Stimulated activated CD4-positive, alpha-beta T cell treated with anti-CD3 and anti-CD28 coated beads, Interleukin-12 subunit alpha, Interleukin-12 subunit beta, amount 100 ng/mL, for 48 hours (primary cell): ENCODE measurements at places on chromosomes 16 and 17.
A peak's percentile ranks its signal among the peaks of the same experiment; 100 is the strongest.

GRCh38 chr16:47834485-47835024 lies 321.2 kb downstream of the ABCC12 start:
- DNase-seq = no peak

GRCh38 chr17:73984941-73985340 lies 218.5 kb upstream of the RPL38 start:
- no peak for DNase-seq

GRCh38 chr17:71349908-71350600 lies 770.8 kb upstream of the SOX9 start:
- no peak for DNase-seq

- no peak for DNase-seq
Measured at GRCh38 chr17:7041607-7042500, 2.0 kb downstream of the SLC16A11 start.

DNA sequence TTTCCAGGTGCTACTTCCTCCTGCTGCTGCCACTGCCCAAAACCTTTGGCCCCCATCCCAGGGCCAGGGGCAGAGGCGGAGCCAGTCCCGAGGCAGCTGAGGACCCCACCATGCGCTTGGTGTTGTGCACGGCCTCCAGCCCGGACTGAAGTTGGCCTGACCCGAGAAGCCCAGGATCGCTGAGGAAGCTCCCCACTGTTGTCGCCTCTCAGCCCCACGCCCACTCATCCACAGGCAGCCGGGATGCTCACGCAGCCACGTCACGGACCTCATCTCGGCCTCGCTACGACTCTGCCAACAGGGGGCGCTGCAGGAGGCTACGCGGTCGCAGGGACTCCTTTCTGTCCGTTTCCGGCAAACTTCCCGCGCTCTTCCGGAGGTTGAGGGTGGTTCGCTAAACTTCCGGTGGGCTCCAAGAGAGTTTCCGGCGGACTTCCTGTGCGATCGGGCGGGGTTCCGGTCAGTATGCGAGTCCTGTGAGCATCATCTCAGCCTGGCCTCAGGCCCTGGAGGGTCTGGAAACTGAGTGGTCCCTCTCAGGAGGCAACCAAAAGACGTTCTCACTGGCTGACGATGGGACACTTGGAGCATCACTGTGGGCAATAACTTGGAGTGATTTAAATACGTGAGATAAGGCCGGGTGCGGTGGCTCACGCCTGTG lies 12.4 kb downstream of the ZG16B start:
- DNase-seq = peak; percentile 85

DNA sequence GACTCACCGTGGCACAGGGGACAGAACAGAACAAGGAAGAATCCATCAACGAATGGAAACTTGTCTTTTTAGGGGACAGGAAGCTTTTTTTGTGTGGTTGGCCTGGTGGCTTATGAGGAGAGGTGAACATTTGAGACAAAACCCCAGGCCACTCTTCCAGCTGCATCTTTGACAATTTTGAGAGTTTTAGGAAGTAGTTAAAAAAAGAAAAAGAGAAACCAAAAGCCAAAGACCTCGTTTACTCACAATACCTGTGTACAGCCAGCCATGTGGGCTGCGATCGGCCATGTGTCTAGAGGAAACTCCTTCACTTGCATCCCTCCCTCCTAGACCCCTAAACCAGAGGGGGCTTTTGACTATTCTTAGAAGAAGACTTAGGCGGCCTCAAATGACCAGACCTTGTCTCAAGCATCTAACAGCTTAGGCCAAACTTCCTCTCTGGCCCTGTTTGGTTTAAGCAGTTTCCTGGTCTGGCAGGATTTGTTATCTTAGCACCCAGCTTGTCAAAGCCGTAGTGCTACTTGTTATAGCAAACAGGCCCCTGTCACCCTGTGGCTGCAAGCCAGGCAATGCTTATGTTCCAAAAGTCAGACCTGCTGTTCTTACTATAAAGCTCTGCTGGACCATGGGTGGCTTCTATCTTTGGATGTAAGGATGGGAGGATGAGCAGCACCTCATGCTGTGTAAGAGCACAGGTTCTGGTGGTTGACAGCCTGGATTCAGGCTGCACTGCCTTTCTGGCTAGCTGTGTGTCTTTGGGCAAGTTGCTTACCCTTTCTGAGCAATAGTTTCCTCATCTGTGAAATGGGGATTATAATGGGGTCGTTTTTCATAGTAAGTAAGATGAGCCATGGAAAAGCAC lies 17.7 kb downstream of the KSR1 start:
- DNase-seq = peak; percentile 75

GRCh38 chr17:63439687-63440086 lies 6.4 kb downstream of the CYB561 start:
- DNase-seq = no peak

- no peak for DNase-seq
Measured at GRCh38 chr17:82961366-82962162, 117.8 kb upstream of the METRNL start.

- no peak for DNase-seq
Measured at GRCh38 chr17:19728084-19728495, 11.7 kb upstream of the SLC47A2 start.

DNA sequence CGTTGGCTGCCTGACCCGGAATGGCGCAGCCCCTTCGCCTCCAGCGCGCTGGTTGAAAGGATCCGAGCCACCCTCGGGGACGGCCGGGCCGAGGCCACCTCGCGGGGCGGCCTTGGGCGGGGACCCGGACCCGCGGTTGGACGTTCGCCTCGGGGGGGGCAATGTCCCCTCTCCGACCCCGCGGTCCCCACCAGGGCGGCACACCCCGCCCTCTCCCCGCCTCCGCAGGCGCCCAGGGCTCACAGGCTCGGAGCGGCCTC lies 1.0 kb upstream of the SOX8 start:
- DNase-seq = no peak

DNA sequence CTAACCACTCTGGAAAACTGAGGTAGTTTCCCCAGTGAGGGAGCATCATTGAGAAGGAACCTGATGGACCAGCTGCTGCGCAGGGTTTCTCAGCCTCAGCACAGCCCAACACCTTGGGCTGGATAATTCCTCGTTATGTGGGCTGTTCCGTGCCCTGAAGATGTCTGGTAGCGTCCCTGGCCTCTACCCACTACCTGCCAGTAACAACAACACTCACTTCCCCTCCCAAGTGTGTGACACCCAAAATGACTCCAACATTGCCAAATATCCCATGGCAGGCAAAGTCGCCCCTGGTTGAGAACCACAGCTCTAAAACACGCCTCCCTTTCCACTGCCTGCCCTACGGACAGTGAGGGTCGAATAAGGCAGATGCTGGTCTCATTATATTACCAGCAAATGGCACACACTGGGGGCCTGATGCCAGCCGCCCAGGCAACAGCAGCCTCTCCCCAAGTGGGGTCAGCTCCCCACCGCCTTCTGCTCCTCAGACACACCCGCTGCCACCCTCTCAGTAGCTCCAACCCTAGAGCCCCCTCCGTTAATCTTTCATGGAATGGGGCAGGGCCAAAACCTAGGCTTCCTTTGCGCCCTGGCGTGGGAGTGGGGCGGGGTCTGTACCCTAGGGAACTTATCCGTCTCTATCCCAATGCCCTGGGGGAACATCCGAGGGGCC lies 1.0 kb downstream of the RHBDF2 start:
- no peak for DNase-seq

GRCh38 chr16:70433458-70434103 lies 5.3 kb downstream of the ST3GAL2 start:
- DNase-seq = no peak

GRCh38 chr17:7794075-7794663 lies 39.8 kb upstream of the KDM6B start:
- DNase-seq = no peak

- DNase-seq = no peak
Measured at GRCh38 chr16:22781480-22781879, 32.5 kb upstream of the HS3ST2 start.

- no peak for DNase-seq
Measured at GRCh38 chr17:76682296-76682695, 28.5 kb downstream of the MXRA7 start.

DNA sequence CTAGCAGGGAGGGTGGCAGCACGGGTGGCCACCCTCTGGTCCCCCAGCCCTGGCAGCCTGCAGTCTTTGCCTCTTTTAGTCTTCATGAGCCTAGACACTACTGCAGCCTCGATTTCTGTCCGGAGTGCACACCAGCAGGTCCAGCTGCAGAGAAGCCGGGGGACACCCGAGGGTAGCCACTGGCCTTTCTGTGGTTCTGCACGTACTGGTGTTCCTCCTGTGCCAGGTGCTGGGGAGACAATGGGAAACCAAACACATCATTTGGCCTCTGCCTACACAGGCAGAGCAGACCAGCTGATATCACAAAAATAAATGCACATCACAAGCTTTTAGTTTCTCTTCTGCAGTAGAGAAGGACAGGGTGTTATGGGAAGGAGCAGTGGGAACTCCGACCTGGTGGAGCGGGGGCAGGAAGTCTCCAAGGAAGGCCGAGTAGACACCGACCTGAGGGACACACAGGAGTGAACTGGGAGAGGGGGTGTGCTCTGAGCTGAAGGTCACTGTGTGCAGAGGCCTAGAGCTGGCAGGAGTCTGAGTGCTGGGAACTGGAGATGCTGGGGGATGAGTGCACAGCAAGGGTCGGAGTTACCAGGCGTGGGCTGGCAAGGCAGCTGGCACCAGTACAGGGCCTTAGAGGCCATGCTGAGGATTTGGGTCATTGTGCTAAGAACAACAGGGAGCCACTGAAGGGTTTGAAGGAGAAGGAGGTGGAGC lies 23.1 kb downstream of the GPT2 start:
- no peak for DNase-seq

DNA sequence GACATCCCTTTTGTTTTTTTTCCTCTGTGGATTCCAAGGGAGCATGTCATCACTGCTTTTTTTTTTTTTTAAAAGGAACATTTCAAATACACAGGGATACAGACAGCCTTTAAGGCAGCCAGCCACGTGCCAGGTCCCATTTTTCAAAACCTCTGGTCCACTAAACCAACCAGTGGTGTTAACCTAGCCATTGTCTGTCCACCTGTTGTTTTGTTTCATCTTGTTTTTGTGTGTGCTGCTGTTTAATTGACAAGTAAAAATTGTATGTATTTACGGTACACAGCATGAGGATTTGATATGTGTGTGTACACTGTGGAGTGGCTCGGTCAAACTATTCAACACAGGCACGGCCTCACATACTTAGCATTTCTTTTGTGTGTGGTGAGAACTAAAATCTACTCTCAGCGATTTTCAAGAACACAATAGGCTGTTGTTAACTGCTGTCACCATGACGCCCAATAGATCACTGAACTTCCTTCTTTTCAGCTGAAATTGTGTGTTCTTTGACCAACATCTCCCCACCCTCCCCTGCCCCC lies 19.2 kb downstream of the TMEM114 start:
- no peak for DNase-seq

DNA sequence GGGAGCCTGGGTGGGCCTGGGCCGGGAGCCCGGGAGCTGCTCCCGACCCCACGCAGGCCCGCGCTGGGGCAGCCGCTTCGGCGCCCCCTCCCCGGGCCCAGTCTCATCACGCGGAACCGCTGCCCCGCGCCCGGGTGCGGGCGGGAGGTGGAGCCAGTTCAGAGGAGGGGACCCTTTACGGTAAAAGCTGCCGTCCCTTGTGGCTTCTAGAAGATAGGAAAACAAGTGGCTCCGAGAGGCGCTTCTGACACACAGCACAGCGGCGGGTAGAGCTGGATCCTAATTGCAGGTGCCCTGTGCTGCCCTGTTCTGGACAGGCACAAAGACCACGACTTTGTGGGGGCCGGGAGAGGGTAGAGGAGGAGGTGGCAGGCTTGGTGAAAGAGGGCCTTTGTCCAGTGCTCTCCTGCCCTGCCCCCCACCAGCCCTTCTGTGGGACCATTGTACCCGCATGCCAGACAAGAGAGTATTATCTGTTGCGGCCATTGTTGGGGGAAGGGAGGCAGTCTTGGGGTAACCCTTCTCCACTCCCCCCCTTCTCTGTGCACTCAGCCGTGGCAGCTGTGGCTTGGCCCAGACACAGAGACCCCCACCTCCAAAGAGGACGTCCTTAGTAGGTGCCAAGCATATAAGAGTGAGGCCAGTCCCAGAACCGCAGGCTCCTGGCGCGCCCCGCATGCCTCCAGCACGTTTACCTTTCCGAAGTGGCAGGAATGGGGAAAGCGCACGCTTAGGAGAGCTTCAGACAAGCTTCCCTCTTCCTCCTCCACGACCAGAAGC lies 736 bp downstream of the CNP start:
- peak; percentile 32 for DNase-seq

GRCh38 chr16:20957153-20957552 lies 56.6 kb downstream of the LYRM1 start:
- no peak for DNase-seq

- DNase-seq = no peak
Measured at GRCh38 chr16:49349446-49350168, 24.0 kb upstream of the C16orf78 start.

- DNase-seq = no peak
Measured at GRCh38 chr16:86462334-86463084, 47.8 kb upstream of the FOXF1 start.

GRCh38 chr17:57210972-57211411 lies 45.3 kb upstream of the MSI2 start:
- no peak for DNase-seq

DNA sequence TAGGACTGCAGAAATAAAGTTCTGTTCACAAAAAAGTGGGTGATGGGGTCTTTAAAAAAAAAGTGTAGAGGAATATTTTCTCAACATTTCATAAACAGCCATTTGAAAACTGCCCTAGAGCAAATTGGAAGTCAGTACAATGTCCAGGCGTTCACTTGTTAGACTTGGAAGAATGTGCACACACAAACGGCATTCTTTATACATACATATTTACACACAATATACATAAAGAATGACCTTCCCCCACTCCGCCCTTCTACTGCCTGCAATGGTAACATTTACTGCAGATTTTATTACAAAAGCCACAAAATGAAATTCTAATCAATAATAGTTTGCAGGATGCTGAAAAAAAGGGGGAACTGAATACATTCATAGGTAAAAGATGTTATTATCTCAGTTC lies 103.4 kb upstream of the TOX3 start:
- DNase-seq = no peak

GRCh38 chr16:68636818-68637217 lies 8.3 kb upstream of the CDH3 start:
- DNase-seq = no peak

DNA sequence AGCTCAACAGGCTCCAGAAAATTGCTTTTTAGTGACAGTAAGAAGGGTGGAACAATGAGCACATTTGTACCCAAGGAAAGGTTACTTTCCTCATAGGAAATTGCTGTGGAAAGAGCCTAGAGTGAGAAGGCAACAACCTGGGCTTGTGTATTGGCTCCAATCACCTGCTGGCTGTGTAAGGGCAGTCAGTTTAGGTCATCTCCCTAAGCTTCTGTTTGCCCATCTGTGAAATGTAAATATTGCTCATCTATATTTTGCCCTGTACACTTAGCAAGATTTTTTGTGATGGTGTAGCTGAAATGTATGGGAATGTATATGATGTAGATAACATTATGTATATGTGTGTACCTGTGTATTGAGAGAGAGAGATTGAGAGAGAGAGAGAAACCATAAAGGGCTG lies 225.2 kb upstream of the MPHOSPH6 start:
- no peak for DNase-seq
